ENCODE measurements at places on chromosomes 6 and 20.
A peak's percentile ranks its signal among the peaks of the same experiment; 100 is the strongest.

GRCh38 chr6:53301801-53302537, 46.8 kb downstream of the ELOVL5 start:
- DNase-seq = peak; percentile 18

GRCh38 chr6:38065734-38066305, 246.3 kb downstream of the ZFAND3 start:
- DNase-seq = no peak

GRCh38 chr20:17471606-17472187, 59.5 kb downstream of the BFSP1 start:
- no peak for DNase-seq

DNA sequence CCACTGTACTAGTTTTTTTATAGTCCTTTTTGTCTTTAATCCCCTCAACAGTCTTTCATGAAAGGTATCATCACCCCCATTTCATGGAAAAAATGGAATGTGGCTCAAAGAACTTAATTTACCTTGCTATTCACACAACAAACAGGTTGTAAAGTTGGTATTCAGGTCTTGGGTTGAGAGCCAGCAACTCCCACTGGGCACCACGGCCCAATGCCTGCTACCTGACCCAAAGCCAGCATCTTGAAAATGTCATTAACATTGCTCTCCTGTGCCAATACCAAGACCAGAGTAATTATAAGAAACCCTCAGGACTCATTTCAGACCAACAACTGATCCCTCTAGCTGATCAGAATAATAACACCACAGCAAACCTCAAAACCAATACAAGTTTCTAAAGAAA, 75.7 kb downstream of the METTL24 start:
- DNase-seq = no peak

DNA sequence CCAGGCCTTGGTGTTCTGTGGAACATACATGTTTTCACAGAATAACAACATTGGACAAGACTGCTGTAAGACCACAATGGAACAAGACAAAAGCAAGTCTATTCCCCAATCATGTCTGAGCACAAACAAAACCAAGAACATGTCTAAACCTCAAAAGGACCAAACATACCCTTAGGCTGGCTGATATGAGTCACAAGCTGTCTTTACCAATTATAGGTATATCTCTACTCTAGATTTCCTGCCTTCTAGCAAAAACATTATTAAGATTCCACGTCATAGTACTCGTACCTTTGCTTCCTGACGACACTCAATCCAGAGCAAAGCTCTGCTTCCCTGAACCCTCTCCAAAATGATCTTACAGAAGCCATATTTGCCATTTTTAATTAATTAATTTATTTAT, 15.4 kb upstream of the L3MBTL1 start:
- no peak for DNase-seq

GRCh38 chr20:18647777-18648176, 59.9 kb downstream of the DTD1 start:
- no peak for DNase-seq

- DNase-seq = peak; percentile 35
Measured at GRCh38 chr6:36312854-36313648, 23.6 kb downstream of the BNIP5 start.

DNA sequence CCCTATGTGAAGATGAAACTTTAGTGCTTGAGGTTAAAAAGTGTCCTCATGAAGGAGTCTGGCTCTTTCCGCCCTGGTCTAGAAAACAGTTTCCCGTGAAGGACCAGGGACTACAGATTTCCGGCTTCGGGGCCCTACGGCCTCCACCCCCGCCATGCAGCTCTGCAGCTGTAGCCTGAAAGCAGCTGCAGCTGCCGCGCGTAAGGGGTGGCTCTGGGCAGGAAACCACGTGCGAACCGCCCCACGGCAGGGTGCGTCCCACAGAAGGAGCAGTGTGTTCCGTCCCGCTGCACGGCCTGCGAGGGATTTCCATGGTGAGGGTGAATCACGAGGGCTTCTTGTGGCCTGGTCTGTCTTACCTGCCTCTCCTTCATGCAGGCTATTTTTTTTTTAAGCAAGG, 117.0 kb downstream of the ERMARD start:
- peak; percentile 11 for DNase-seq

DNA sequence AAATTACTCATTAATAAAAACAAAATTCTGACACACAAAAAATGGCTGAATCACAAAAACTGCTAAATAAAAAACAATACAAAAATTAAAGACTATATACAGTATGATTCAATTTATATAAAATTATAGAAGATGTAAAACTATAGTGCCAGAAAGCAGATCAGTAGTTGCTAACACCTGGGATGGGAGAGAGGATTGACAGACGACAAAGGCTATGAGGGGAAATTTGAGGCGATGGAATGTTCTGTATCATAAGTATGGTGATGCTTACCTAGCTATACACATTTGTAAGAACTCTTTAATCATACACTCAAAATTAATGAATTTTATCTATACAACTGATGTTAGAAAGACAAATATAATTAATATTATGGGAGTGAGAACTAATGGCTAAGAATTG, 247.9 kb upstream of the GJE1 start:
- DNase-seq = no peak

- no peak for DNase-seq
Measured at GRCh38 chr6:139923964-139924475, 549.6 kb upstream of the CITED2 start.

DNA sequence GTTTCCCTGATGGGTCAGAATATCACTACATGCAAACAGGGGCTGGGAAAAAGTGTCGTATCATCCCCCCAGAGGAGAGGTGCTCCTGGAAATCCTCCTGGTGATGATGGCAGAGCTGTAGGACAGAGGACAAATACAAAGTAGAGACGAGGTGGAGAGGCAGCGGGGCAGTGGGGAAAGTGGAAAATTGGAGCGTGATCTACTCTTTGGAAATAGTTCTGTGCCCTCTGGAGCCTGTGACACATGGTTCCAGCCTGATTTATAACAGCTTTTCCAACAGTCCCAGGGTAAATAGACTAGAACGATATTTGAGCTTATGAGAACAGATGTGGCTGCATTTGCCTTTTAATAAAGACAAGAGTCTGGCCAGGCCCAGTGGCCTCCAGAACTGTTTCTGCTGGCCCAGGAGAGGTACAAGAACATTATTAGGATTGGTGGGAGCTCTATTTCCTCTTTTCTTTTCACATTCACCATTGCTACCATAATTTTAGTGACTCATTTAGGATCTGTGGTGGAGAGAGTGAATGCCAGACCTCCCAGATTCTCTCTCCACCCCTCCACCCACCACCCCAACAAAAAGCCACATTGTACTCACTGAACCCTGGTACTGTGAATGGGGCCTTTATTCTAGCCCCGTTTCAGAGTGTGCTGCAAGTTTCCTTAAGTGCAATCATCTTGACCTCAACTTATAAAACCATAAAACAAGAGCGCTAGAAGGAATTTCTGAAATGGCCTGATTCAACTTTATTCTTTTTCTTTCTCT, 78.3 kb downstream of the BTBD3 start:
- DNase-seq = no peak

GRCh38 chr6:32868257-32868788, 14.3 kb downstream of the PSMB9 start:
- DNase-seq = peak; percentile 82

GRCh38 chr6:13810688-13811446, 3.5 kb downstream of the MCUR1 start:
- DNase-seq = no peak

- DNase-seq = no peak
Measured at GRCh38 chr20:33370291-33370690, 31.0 kb downstream of the CDK5RAP1 start.

- no peak for DNase-seq
Measured at GRCh38 chr6:143556529-143556928, 45.0 kb upstream of the FUCA2 start.

DNA sequence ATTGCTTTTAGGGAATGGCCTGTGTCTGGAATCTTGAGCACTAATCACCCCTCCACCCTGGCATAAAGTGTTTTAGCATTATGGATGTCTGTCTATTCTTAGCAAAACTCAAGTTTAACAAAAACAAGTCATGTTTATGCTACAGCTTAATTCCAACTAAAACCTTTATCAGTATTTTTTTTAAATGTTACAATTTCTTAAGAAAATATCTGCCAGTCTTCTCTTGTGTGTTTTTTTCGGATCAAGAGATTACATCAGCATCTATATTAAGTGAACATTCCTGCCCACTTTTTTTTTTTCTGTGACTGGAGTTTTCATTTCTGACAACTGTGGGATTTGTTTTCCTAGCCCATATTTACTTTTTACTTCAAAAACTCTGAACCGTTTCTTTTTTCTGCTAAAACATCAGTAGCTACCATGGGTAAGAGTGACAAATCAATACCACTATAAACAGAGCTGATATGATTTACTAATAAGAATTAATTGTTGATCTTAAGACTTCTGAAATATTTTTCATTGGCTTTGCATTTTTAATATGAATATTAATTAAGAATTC, 94.3 kb downstream of the EDN1 start:
- no peak for DNase-seq

- no peak for DNase-seq
Measured at GRCh38 chr20:4013041-4013440, 2.3 kb downstream of the RNF24 start.

DNA sequence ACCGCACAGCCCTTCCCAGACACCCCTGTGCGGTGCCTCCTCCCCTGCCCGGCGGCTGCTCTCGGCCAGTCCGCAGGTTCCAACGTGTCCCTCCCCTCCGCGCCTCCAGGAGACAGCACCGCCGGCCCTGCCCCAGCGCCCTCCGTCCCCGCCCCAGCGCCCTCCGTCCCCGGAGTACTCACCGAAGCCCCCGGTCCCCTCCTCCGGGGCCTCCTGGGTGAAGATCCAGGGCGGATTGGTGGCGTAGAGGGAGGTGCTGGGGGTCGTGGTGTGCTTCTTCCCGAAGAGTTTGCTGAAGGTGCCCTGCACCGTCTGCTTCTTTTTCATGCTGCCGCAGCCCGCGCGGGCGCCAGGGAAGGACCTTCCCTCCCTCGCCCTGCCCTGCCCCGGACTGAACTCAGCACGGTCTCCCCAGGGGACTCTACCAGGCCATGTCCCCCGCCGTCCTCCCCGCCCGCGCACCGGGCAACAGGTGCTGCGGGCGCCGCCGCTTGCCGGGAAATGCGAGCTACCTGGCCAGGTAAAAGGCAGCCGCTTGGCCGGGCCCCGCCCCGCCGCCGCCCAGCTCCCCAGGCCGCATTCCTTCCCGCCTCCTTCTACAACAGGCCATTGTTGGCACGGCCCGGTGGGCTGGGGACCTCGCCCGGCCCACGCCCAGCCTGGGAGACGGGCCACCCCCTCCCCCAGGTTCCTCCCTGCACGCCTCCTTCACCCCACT, at the start of gene C6orf132:
Gene C6orf132 (minus strand): TSS at position 503 of the 718 bp plus-strand sequence. CDS start 176 bp downstream, at position 327.
- DNase-seq = peak; percentile 66

DNA sequence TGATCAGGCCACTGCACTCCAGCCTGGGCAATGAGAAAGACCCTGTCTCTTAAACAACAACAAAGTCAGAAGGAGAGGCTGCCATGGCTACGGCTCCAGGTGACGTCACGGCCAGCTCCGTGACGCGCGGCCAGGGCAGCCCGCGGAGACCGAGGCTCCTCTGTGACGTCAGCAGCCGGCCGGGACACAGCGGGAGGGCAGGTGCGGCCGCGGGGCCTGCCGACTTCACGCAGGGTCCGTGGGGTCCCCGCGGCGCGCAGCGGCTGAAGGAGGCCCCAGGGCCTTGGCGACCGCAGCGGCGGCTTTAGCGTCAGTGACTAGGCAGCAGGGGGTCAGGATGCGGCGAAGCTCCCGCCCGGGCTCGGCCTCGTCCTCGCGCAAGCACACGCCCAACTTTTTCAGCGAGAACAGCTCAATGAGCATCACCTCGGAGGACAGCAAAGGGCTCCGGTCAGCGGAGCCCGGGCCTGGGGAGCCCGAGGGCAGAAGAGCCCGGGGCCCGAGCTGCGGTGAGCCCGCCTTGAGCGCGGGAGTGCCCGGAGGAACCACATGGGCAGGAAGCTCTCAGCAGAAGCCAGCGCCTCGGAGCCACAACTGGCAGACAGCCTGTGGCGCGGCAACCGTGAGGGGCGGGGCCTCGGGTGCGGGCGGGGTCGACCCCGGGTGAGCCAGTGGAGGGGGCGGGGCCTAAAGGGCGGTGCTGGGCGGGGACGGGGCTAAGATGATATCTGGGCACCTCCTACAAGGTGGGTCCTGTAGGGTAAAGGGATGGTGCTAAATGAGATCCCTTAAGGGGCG, at the start of gene SPAG4:
Gene SPAG4 (plus strand): TSS at position 163 of the 798 bp plus-strand sequence. CDS start 175 bp downstream, at position 338.
- peak; percentile 95 for DNase-seq

DNA sequence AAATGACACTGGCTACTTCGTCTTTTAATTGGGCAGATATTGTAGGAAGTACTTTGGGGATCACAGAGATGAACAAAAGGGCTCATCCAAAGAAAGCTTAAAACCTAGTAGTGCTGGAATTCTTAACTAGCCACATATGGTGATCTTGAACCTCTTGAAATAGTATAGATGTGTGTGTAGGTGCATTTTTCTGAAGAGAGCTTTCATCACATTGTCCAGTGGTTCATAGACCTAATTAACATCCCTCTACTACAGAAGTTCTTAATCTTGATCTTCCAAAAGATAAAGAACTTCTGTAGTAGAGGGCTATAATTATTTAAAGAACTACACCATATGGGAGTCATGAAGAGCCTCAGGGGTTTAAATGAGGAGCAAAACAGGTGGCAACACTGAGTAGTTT, 2.3 kb upstream of the PRIM2 start:
- DNase-seq = no peak

All from lung (tissue), 17 donors.